Islet precursor cell (in vitro differentiated cells): ENCODE measurements at places on chromosomes 7 and 10.

DNA sequence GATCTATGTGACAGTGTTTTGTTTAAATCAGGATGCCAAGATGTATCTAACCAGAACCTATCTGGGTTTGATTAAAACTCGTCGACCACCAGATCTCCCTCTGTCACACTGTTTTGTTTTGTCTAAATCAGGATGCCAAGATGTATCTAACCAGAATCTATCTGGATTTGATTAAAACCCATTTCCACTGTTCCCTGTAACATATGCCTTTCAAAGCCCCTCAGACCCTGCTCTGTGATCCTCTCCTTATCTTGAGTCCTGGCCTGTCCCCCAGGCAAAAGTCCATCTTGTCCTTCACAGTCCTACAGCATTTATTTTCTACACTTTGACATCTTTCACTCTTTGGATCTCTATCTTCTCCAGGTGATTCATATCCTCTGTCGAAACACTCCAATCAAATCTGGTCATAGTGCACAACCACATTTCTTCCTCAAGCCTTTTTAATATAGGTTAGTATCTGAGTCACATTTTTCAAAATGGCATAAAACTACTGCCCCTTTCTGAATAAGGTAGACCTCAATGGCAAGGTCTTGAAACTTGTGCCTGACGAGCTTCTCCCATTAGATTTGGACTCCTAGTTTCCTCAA, 32.5 kb downstream of the ERLIN1 start:
- DNase-seq: no peak

DNA sequence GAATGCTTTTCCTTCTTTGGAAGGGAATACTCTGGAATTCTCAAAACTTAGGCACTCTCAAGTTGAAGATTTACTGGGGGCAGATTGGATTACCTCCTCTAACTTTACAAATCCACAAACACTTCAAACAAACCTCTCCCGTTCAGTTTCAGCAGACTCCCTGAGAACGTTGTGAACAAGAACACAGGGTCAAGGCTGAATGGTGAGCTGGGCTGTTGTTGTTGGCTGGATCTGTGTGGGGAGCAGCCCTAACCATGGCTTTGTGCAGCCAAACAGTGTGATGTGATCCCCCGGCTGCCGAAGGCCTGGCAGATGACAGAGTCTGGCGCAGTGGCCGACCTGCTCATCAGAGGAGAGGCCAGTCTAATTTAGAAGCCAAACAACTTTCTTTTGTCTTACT, 93.1 kb downstream of the BMPER start:
- no peak for DNase-seq

- no peak for DNase-seq
These were observed 35.8 kb downstream of the MINDY3 start for GRCh38 chr10:15824498-15824897.

DNA sequence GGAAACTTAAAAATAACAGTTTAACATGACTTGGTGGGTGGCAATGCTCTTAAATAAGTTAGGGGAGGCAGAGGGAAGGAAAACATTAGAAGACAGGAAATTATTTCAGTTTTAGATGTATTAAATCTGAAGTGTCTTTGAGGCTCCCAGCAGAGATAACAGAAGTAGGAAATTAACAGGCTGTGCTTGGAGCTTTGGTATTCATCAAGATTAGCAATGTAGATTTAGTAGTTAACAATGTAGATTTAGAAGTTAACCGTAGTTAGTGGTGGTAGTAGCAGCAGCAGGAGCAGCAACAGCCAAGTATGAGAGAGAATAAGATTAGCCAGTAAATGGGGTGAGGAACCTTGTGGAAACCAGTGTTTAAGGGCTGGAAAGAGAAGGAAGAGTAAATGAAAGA, 48.7 kb upstream of the UBN2 start:
- DNase-seq: no peak

GRCh38 chr10:7563368-7563767, 103.4 kb downstream of the ITIH5 start:
- no peak for DNase-seq

GRCh38 chr10:11881477-11882417, 58.6 kb downstream of the PROSER2 start:
- DNase-seq: peak; percentile 91

DNA sequence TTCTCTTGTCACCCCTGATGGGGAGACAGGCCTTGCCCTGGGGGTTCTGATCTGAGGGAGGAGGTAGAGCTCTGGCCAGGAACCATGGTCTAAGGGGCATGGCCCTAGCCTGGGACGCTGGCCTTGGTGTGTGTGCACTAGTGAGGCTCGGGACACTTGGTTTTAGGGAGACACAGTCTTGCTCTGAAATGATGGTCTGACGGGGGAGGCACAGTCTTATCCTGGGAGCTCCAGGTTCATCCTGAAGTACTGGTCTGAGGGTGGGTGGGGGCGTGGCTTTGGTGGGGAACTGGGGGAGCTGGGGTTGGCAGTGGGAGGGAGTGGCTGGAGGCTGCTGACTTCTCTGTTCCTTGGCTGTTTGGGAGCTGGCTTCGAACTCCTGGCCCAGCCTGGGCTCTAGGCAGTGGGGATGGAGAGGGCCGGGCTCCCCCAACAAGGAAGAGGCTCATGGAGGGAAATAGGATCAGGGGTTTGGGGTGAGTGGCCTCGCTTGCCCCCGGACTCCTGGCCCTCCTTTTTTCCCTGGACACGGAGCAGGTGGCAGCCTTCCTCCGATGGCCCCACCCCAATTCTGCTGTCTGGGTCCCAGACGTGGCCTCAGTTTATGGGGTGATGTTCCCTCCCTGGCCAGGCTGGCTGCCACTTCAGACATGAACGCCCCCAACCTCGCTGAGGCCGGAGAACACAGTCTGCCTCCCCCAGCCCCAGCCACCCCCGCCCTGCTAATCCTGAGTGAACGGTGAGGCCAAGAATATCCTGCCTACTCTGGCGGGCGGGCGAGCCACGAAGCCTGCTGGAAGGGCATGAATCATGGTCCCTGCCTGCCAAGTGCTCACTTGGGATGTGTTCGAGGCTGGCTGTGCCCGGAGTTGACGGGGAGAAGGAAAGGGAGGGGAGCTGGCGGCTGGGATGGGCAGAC, 43.5 kb downstream of the TMEM270 start:
- peak; percentile 52 for DNase-seq

GRCh38 chr10:48239618-48240017, 34.9 kb downstream of the FRMPD2 start:
- no peak for DNase-seq

DNA sequence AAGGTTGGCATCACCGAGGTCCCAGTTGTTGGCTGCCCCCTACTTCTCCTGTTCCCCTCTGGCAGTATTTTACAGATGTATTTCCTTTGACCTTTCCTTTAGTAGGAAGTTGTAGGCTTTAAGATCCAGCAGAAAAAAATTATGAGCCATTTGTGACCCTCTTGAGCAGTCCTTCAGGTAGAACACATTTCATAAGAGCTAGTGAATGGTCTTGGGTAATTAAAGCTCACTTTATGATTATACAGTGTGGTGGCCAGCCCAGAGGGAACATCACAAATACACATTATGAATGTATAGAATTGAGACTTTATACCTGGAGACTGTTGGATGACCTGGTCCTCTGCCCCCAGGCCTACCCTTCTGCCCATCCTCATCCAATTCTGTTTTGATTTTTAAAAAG, 57.0 kb downstream of the KAT6B start:
- no peak for DNase-seq

DNA sequence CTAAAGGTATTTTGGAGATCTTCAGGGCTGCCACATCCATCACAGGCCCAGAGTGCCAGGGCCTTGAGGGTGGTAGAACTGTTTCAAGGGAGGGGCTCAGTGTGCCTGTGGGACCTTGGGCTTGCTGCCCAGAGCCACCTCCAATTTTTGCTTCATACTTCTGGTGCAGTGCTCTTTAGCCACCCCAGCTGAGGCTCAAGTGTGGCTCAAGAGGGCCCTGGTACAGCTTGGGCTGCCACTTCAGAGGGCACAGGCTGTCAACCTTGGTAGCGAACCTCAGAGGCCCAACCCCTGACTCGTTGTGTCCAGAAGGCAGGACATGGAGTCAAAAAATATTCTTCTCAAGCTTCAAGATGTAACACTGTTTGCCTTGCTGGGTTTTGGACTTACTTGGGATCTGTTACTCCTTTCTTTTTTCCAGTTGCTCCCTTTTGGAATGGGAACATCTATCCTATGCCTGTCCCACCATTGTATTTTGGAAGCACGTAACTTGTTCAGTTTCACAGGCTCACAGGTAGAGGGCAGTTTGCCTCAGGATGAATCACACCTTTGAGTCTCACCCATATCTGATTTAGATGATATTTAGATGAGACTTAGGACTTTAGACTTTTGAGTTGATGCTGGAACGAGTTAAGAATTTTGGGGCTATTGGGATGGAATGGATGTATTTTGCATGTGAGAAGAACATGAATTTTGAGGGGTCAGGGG, 224.8 kb downstream of the RPS24 start:
- DNase-seq: no peak

DNA sequence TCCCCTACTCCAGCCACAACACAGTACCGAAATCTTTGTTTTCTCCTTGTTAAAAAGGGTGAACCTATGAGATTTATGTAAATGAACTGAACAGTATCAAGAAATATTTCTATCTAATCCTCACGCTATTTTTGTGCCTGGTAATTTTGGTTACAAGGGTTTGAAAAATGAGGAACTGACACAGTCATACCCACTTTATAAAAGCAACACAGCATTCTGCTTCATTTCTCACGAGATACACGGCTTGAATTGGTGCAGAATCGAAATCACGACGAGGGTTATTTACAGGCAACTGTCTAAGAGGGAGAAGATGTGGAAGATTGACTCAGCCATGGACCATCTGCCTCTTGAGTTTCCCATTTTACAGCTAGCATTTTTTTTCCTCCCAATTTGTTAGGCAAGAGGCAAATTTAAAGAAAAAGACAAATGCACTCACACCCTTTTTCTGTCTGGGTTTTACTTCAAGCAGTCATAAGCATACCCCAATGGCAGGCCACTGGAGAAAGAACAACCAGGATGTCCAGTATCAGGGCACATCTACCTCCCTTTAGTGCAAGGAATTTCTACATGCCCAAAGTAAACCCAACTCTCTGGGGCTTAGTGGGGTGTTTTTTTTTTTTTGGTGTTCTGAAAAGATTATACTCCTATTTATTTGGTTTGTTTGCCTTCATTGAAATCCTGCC, 108.1 kb downstream of the ITGB8 start:
- DNase-seq: no peak

DNA sequence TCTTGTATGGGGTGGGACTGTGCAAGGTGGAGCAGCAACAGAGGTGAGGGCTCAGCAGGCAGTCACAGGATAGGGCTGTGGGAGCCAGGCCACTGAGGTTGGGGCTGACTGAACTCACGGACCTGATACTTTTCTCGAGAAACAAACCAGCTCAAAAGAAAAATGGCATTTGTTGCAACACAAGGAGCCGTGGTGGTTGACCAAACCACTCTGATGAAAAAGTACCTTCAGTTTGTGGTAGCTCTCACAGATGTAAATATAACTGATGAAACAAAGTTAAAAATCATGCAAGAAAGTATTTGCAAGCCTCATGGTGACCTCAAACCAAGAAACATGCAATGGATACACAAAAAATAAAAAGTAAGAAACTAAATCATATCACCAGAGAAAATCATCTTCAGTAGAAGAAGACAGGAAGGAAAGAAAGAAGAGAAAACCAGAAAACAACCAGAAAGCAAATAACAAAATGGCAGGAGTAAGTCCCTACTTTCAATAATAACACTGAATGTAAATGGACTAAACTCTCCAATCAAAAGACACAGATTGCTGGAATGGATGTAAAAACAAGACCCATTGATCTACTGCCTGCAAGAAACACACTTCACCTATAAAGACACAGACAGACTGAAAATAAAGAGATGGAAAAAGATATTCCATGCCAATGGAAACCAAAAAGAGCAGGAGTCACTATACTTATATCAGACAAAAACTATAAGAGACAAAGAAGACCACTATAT, 48.9 kb upstream of the DUSP5 start:
- peak; percentile 18 for DNase-seq

- DNase-seq: no peak
These were observed 1.2 kb upstream of the TBRG4 start for GRCh38 chr7:45112648-45113047.

GRCh38 chr10:85851934-85852333, 514.7 kb downstream of the GRID1 start:
- DNase-seq: no peak

DNA sequence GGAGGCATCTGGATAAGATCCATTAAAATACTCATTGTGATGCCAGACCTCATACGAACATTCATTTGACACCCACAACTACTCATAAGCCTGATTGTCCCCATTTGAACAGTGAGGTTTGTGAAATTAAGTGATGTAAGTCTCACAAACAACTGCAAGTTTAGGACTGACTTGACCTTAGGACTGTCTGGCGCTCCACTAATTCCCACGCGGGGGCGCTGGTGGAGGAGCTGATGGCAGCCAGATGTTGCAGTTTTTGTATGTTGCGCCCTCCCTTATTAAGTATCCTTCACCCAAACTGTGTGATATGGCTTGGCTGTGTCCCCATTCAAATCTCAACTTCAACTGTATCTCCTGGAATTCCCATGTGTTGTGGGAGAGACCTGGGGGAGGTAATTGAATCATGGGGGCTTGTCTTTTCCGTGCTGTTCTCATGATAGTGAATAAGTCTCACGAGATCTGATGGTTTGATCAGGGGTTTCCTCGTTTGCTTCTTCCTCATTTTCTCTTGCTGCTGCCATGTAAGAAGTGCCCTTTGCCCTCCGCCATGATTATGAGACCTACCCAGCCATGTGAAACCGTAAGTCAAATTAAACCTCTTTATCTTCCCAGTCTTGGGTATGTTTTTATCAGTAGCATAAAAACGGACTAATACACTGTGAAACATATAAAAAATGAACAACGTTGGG, 20.3 kb upstream of the TIAL1 start:
- no peak for DNase-seq

- DNase-seq: peak; percentile 13
These were observed 383.2 kb downstream of the TCERG1L start for GRCh38 chr10:130928306-130928705.

- DNase-seq: peak; percentile 60
These were observed 7.3 kb upstream of the ZNF22 start for GRCh38 chr10:44993226-44993921.
